Smooth muscle cell of the coronary artery (primary cell): ENCODE measurements at places on chromosomes 6 and 20. TPM values are rescaled to one million over a fixed set of nuclear protein-coding genes. Genes with fewer than 3 reads are reported as not detected.

The HSPA1B gene
- 66.7 and 494 TPM in 2 replicates for total RNA-seq

The METTL24 gene
- total RNA-seq = 0.38 and 0.59 TPM in 2 replicates

The XKR7 gene
- total RNA-seq = not detected in 2 replicates

The ZC2HC1B gene
- not detected in 2 replicates for total RNA-seq

The CPNE5 gene
- 0.08 TPM in 1 of 2 replicates, not detected in the other for total RNA-seq

The CPXM1 gene
- 0.23 and 32.2 TPM in 2 replicates for total RNA-seq

The TMEM244 gene
- not detected in 2 replicates for total RNA-seq

The SLC22A1 gene
- total RNA-seq = 0.53 and 0.70 TPM in 2 replicates

The TCP1 gene
- 265 and 378 TPM in 2 replicates for total RNA-seq

The PDCD2 gene
- total RNA-seq = 23.1 and 38.6 TPM in 2 replicates

The ETV7 gene
- total RNA-seq = 0.75 and 2.8 TPM in 2 replicates

The AK9 gene
- 2.2 and 7.0 TPM in 2 replicates for total RNA-seq

The PKIB gene
- total RNA-seq = 0.45 and 1.4 TPM in 2 replicates

The RSPO4 gene
- not detected in 2 replicates for total RNA-seq

The KCNK17 gene
- total RNA-seq = not detected in 2 replicates

The ARMC2 gene
- total RNA-seq = 0.75 and 1.9 TPM in 2 replicates

The APCDD1L gene
- 2.5 and 26.5 TPM in 2 replicates for total RNA-seq

The CUTA gene
- 95.1 and 135 TPM in 2 replicates for total RNA-seq

The DNAH8 gene
- not detected in 2 replicates for total RNA-seq

The RTF2 gene
- 65.5 and 97.5 TPM in 2 replicates for total RNA-seq

The PTPN1 gene
- 15.4 and 25.4 TPM in 2 replicates for total RNA-seq

The LTB gene
- total RNA-seq = not detected in 2 replicates

The RPS10 gene
- 2,473 and 3,211 TPM in 2 replicates for total RNA-seq

The PARD6B gene
- 0.23 and 1.7 TPM in 2 replicates for total RNA-seq
